ENCODE measurements at places on chromosomes 11 and 22.

DNA sequence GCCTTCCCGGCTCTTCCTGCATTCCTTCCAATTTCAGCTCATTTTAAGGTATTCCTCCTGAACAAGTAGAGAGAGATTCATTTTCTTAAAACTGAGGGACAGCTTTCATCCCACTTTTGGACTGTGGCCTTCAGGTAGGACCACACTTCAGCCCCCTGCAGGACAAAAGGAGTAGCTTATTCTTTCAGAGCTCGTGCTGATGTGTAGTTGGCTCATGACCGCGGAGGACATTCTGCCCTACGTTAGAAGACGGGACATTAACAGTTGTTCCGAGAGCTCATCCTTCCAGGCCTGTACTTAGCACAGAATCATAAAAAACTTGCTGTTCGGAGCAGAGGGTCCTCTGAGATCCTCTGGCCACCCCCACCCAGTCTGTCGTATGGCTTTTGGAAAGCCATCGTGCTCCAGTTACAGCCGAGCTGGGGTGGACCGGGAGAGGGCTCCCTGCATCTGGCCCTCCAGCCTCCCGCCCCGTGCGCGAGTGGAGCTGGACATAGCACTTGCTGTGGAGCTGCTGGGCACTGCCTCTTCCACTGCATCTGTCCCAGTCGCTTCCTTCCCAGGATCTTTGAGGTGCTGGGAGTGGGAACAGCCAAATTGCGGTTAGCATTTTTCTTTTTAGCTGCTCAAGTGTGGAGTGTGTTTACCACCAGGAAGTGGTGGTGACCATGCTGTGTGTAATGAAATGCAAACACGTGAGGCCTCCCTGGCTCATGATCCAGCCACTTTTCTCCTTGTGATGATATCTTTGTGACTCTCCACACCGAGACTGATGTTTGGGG is 250.3 kb downstream of the TBC1D22A start:
- no peak for DNase-seq

GRCh38 chr22:29030016-29030617 is 31.5 kb downstream of the C22orf31 start:
- DNase-seq, result no peak

- DNase-seq, result no peak
Measured at GRCh38 chr11:93939084-93939760, 81.9 kb upstream of the HEPHL1 start.

- no peak for DNase-seq
Measured at GRCh38 chr11:115477410-115477809, 26.8 kb downstream of the CADM1 start.

GRCh38 chr11:123185326-123185725 is 9.7 kb downstream of the CLMP start:
- DNase-seq, result no peak

GRCh38 chr22:44932493-44932892 is 77.3 kb downstream of the PHF21B start:
- DNase-seq, result no peak

DNA sequence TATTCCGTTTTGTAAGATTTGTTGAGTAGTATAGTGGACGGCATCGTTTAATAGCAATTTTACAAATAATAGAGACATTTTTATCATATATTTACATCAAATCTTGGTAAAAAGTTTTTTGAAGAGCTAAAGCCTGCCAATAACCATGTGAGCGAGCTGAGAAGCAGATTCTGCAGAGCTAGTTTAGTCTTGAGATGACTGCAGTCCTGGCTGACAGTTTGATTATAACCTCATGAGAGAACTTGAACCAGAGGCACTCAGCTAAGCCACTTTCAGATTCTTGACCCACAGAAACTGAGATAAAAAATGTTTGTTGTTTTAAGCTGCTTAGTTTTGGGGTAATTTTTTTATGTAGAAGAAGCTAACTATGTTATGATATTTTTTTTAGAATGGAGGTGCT is 78.9 kb downstream of the PDE3B start:
- DNase-seq, result no peak

DNA sequence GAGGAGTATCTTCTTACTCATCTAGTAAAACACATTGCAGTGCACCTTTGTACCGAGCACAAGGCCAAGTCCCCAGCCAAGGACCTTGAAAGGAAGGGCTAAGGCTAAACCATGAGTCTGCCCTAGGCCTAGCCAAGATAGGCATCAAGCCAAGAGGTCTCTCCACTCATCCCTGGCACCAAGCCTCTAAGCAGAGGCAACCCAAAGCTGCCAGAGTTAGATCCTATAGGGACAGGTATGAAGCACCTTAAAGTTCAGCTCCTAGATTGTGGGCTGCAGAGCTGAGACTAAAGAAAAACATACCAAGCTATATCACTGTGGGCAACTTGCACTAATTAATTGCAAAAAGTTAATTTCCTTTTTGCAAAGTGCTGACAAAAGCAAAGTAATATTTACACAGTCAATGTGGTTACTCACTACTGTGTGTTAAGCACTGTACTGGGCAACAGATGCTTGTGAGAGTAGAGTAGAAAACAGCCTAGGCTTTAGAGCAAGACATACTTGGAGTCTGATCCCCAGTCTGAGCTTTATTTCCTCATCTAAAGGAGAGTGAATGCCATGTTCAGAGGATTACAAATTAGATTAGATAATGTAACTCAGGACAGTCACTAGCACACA is 7.2 kb downstream of the COA4 start:
- DNase-seq, result no peak

DNA sequence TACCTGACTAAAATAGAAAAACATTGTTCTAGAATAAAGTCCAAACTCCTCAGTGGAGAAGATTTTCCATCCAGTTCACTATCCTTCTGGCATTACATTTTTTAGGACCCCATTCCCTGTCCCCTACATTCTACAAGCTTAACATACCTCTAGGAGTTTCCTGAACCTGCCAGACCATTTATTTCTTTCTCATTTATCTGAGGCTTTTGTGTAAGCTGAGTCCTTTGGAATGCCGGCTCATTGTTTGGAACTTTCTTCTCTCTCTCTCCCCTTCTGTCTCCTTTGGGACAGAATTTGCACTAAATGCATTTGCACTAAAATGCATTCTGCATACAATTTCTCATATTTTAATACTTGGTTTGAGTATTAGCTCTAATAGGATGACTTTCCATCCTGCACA is 393.0 kb upstream of the ANO3 start:
- DNase-seq, result no peak

GRCh38 chr22:47802421-47802820 is 1040.0 kb downstream of the TBC1D22A start:
- no peak for DNase-seq

GRCh38 chr11:30605036-30605605 is 19.0 kb upstream of the MPPED2 start:
- no peak for DNase-seq

GRCh38 chr11:67732045-67732787 is 57.8 kb upstream of the ALDH3B2 start:
- DNase-seq, result no peak

Measured in WERI-Rb-1 (cell line).